ENCODE measurements at places on chromosomes 6 and 20. TPM values are rescaled to one million over a fixed set of nuclear protein-coding genes. Genes with fewer than 3 reads are reported as not detected.
A peak's percentile ranks its signal among the peaks of the same experiment; 100 is the strongest.

TNFAIP3 gene
- 4.7 TPM for total RNA-seq

GRCh38 chr20:9040863-9041524 lies 27.9 kb upstream of the PLCB4 start:
- H3K27me3 ChIP-seq, result no peaks in the 10 kb centered on the region
- no peak overlapping the region for H3K27ac ChIP-seq
- DNase-seq, result no peak
- H3K36me3 ChIP-seq, result no peaks in the 10 kb centered on the region
- H3K4me1 ChIP-seq, result no peaks in the 10 kb centered on the region

GRCh38 chr20:10611357-10611756 lies 62.4 kb downstream of the JAG1 start:
- peak overlapping the region; percentile 74 for H3K27ac ChIP-seq
- H3K27me3 ChIP-seq, result no peaks in the 10 kb centered on the region
- peak; percentile 69 for DNase-seq
- H3K4me3 ChIP-seq, result no peak overlapping the region

WFDC12 gene
- total RNA-seq, result not detected

DNA sequence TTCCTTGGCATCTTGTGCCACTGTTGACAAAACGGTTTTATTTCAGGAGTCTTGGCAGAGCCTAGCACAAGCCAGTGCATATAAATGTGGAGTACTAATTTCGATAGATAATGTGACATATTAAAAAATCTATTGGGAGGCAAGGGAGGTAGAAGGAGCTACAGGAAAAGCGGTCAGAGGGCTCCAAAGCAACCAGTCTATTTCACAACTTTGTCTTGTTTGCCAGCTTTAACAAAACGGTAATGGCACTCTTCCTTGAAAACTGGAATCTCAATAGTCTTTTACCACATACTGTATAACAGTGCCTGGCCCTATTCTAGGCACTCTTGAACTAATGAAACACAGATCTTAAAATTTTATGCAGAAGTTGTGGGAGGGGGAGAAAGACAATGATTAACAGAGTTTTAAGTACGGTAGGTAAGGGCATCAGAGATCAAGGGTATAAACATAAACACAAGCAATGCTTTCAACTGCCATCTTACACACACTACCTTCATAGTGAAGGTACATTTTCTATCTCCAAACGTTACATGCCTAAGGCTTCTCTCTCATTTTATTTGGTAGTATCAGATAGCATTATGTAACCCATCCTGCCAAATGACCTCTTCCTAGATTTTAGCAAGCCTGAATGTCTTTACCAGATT lies 33.5 kb upstream of the SYNCRIP start:
- H3K4me1 ChIP-seq, result peaks cover 29% of the 10 kb centered on the region
- H3K4me3 ChIP-seq, result peak overlapping the region; percentile 93
- peak overlapping the region; percentile 10 for H3K27ac ChIP-seq
- H3K36me3 ChIP-seq, result no peaks in the 10 kb centered on the region
- DNase-seq, result no peak

SDCBP2 gene
- total RNA-seq, result 1.7 TPM
